ENCODE measurements at places on chromosomes 1 and 21.

- DNase-seq, result no peak
Measured at GRCh38 chr1:201062511-201063091, 39.1 kb upstream of the KIF21B start.

- peak; percentile 79 for DNase-seq
Measured at GRCh38 chr1:47865881-47866535, 131.2 kb downstream of the TRABD2B start.

GRCh38 chr1:61539720-61540462 is 185.1 kb downstream of the TM2D1 start:
- DNase-seq, result no peak

GRCh38 chr1:201020040-201020591 is 3.4 kb downstream of the KIF21B start:
- no peak for DNase-seq

GRCh38 chr1:117225931-117226330 is 15.2 kb upstream of the VTCN1 start:
- DNase-seq, result no peak

GRCh38 chr1:152926091-152926490 is 17.7 kb downstream of the IVL start:
- peak; percentile 6 for DNase-seq

DNA sequence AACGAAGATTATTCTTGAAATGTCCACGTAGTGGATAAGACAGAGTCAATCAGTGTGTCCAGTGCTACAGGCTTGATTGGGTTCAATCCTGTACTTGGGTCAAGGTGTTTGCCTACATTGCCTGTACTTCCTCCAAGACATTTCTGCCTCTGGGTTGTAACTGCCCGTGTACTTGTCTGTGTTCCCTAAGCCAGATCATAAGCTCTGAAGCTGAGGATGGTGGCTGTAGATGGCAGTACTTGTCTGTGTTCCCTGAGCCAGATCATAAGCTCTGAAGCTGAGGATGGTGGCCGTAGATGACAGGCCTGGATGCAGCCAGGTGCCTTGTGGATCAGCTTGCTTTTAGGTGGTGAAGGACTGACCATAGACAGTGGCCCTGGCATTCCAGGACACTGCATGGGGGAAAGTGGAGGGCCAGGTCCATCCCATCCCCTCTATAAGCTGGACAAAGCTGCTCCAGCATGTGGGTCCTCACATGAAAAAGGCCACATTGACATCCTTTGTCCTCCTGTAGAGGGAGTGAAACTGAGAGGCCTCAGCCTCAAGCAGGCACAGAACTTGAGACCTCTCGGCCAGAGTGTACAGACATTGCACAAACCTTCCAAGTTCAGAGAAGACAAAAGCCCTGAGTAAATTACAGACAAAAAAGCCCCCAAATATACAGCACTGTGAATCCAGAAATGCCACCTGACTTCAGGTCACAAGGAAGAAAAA is 2.0 kb upstream of the SRM start:
- DNase-seq, result no peak

GRCh38 chr21:44931137-44931500 is 8.7 kb upstream of the SLX9 start:
- DNase-seq, result no peak

DNA sequence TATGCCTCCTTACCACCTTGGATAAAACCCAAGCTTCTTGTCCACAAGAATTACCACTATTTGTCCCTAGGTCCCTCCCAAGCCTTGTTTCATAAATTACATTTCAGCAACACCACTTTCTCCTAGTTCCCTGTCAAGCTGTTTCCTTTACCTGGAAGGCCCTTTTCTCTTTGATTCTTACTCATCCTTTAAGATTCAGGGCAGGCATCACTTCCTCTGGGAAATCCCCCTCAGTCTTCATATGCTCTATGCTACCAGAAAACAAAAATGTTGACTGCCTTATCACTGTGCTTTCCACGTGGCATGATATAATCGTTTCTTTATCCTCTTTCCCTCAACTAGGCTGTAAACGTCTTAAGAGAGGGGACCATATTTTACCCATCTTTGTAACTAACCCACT is 102.7 kb downstream of the LYST start:
- DNase-seq, result no peak

GRCh38 chr1:50522691-50523342 is 99.6 kb upstream of the DMRTA2 start:
- no peak for DNase-seq

DNA sequence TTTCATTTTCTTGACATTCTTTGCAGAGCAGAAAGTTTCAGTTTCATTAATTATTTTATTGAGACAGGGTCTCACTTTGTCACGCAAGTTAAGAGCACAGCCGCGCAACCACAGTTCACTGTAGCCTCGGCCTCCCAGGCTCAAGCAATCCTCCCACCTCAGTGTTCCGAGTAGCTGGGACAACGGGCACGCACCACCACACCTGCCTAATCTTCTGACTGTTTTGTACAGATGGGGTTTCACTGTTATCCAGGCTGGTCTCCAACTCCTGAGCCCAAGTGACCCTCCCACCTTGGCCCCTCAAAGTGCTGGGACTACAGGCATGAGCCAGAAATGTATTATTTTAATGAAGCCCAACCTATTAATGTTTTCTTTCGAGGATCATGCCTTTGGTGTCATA is 3.0 kb upstream of the SPATC1L start:
- no peak for DNase-seq

GRCh38 chr1:97621955-97622354 is 298.9 kb downstream of the DPYD start:
- DNase-seq, result peak; percentile 4

GRCh38 chr1:2380816-2381591 is 10.3 kb downstream of the MORN1 start:
- DNase-seq, result no peak

DNA sequence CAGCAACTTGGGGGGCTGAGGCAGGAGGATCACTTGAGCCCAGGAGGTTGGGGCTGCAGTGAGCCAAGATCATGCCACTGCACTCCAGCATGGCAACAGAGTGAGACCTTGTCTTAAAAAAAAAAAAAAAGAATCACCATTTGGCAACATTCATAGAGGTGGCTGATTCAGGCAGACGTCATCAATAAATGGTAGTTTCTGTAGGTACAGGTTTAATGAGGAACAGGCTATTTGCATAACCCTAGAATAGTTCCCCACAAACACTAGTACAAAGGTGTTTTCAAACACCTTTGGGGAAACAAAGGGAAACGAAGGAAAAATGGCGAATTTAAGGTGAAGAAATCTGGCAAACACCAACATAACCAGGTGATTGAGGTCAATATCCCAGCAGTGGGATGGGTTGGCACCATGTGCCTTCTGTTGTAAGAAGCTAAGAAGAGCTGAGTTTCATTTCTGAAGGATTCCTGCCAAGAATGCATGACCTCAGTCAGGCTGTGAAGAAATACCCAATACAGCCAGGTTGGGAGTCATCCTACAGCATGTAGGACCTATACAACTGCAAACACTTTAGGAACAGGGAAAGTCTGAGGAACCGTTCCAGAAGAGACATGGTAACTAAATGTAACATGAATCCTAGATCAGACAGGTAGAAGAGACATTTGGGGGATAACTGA is 5.6 kb downstream of the LPAR3 start:
- peak; percentile 66 for DNase-seq

DNA sequence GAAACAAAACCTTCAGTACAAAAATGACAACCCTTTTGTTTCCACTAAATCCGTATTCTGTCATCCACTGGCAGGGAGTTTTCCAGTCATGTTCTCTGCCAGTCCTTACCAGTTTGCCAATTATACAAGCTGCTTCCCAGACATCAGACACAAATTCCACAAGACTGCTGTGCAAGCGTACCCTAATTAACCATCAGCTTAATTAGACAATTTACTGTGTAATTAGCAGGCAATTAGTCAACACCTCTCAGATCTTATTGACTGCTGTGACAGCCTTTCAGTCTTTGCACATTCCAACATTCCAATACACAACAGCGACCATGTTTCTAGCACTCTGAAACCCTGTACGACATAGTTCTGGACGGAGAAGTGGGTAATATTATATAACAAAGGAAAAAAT is 420.1 kb downstream of the DPYD start:
- no peak for DNase-seq

DNA sequence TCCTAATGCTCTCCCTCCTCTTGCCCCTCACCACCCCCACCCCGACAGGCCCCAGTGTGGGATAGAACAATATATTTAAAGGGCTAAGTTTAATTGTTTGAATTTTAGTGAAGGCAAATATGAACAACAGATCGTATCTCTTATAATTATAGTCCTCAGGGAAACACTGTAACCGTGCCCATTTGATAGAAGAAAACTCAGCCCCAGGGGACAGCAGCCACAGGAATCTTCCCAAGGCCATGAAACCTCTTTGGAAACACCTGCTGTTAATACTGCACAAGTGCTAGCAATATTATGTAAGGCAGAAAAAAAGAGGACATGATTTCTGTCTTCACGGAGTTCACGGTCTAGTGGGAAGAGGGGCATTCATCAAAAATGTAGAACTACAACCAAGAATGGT is 142.2 kb downstream of the URB2 start:
- no peak for DNase-seq

GRCh38 chr1:222310836-222311235 is 237.1 kb downstream of the HHIPL2 start:
- no peak for DNase-seq

GRCh38 chr1:107691540-107691939 is 273.4 kb downstream of the VAV3 start:
- peak; percentile 89 for DNase-seq

DNA sequence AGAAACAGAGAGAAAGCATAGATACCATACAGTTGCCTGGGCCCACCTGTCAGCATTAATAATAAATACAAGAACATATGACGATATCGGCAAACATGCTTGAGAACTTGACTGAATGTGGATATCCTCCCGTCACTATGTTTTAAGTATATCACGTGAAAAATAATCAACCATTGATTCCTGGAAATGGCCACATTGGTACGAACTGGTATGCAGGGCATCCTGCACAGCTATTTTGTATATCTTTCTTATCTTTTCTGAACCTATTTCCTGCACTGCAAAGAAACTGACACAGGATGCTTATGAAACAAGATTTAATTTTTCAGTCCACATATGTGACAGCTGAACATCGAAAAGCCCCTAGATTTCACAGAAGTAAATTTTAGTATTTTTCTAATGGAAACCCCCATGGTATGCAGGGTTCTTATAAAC is 22.8 kb upstream of the RGS1 start:
- DNase-seq, result no peak

- DNase-seq, result no peak
Measured at GRCh38 chr1:119883826-119884225, 12.5 kb downstream of the ADAM30 start.

GRCh38 chr1:170354246-170354645 is 177.7 kb upstream of the GORAB start:
- DNase-seq, result no peak

- peak; percentile 89 for DNase-seq
Measured at GRCh38 chr1:56897150-56898004, 42.8 kb downstream of the C8A start.

- DNase-seq, result no peak
Measured at GRCh38 chr21:37927711-37928110, 11.5 kb upstream of the KCNJ6 start.

DNA sequence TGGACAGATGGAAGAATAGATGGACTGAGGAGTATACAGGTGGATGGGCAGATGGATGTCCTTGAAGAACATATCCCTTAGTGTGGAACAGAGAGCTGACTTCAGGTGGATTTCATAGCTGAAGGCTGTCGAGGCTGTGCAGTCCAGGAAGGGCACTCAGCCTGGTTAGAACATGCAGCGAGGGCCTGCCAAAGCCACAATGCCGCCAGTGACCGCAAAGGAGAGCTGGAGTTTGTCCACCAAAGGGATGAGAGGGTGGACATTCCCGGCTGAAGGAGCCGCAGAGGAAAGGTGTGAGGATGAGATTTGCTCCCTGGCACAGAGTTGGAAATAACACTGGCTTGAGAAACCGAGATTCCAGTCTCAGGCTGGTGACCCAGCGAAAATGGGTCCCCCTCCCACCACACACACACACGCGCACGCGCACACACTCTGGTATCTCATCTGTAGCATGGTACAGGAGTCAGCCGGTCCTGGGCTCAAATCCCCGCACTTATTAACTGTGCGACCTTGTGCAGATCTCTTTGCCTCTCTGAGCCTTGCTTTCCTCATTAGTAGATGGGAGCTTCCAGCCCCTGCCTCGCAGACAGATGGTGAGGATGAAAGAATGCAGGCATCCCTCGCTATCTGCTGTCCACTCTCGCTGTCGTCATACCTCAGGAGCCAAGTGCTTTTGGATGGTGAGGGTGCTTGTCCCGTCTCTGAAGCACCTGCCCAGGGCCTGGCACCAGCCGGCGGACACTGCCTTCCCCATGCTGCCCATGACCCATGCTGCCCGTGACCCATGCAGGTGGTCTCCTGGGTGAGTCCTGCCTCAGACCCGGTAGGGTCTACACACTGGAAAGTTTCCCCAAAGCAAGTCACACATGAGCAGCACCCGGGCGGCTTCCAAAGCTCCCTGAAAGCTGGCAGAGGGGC is 26.8 kb upstream of the EFHD2 start:
- DNase-seq, result no peak

DNA sequence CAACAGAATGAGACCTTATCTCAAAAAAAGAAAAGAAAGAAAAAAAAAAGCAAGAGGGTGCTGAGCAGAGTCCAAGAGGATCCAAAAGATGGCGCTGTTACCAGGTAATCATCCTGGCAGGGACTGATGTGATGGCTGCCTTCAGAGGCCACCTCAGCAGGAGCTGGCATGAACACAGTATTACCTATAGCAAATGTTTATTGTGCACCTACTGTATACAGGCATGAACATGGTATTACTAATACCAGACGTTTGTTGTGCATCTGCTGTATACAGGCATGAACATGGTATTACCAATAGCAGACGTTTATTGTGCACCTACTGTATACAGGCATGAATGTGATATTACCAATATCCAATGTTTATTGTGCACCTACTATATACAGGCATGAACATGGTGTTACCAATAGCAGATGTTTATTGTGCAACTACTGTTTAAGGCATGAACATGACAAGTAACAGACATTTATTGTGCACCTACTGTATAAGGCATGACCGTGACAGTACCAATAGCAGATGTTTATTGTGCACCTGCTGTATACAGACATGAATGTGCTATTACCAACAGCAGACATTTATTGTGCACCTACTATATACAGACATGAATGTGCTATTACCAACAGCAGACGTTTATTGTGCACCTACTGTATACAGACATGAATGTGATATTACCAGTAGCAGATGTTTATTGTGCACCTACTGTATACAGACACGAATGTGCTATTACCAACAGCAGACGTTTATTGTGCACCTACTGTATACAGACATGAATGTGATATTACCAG is 115.1 kb upstream of the TMEM51 start:
- DNase-seq, result peak; percentile 62

DNA sequence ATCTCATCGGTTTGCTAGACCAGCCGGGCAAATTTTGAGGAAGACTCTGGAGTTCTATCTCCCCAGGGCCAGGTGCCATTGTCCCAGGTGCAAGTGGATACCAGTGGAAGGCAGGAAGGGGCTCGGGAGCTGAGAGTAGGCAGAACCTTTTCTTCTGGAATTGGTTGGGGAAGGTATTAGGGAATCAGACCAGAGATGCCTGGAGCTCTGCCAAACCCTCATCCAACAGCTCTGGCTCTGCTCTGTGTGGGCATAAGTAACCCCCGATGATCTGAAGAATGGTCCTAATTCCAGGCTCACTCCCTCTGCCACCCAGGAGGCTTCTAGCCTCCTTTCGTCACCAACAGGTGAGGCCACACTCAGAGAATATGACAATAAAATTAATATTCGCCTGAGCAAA is 69.9 kb downstream of the PGBD5 start:
- DNase-seq, result no peak
